Activated CD4-positive, alpha-beta memory T cell treated with anti-CD3 and anti-CD28 coated beads for 36 hours (primary cell): ENCODE measurements at places on chromosomes 3 and 15. TPM values are rescaled to one million over a fixed set of nuclear protein-coding genes. Genes with fewer than 3 reads are reported as not detected.

STRA6 gene
- total RNA-seq, result not detected

GRCh38 chr15:40335938-40336743 is 4.6 kb downstream of the CCDC9B start:
- H3K4me3 ChIP-seq, result no peak overlapping the region
- H3K27me3 ChIP-seq, result no peaks in the 10 kb centered on the region
- H3K4me1 ChIP-seq, result peaks cover 11% of the 10 kb centered on the region
- DNase-seq, result no peak
- H3K27ac ChIP-seq, result no peak overlapping the region

C2CD4A gene
- 2.3 TPM for total RNA-seq

GRCh38 chr3:97742036-97742435 is 22.5 kb upstream of the ARL6 start:
- no peaks in the 10 kb centered on the region for H3K4me1 ChIP-seq
- no peak for DNase-seq
- H3K27ac ChIP-seq, result no peak overlapping the region
- H3K27me3 ChIP-seq, result peaks cover 2% of the 10 kb centered on the region

DNA sequence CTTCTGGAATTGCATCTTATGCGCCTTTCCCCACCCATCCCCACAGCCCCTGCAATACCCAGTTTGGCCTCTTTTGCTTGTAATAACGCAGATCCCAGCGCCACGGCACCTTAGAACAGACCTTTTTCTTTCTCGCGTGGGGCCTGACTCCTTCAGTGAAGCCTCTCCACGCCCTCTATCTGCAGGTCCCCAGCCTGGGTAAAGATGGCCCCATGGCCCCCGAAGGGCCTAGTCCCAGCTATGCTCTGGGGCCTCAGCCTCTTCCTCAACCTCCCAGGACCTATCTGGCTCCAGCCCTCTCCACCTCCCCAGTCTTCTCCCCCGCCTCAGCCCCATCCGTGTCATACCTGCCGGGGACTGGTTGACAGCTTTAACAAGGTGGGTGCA is 594 bp downstream of the CRELD1 start:
- H3K27me3 ChIP-seq, result no peaks in the 10 kb centered on the region
- peaks cover 4% of the 10 kb centered on the region for H3K36me3 ChIP-seq
- peak overlapping the region; percentile 89 for H3K27ac ChIP-seq
- no peak for DNase-seq

GRCh38 chr3:55030938-55031337 is 103.1 kb upstream of the LRTM1 start:
- no peaks in the 10 kb centered on the region for H3K4me1 ChIP-seq
- H3K36me3 ChIP-seq, result no peaks in the 10 kb centered on the region
- no peak overlapping the region for H3K4me3 ChIP-seq
- no peak overlapping the region for H3K27ac ChIP-seq
- no peaks in the 10 kb centered on the region for H3K27me3 ChIP-seq
- DNase-seq, result no peak

DNAJA4 gene
- total RNA-seq, result 39.6 TPM

P2RY13 gene
- not detected for total RNA-seq

DNA sequence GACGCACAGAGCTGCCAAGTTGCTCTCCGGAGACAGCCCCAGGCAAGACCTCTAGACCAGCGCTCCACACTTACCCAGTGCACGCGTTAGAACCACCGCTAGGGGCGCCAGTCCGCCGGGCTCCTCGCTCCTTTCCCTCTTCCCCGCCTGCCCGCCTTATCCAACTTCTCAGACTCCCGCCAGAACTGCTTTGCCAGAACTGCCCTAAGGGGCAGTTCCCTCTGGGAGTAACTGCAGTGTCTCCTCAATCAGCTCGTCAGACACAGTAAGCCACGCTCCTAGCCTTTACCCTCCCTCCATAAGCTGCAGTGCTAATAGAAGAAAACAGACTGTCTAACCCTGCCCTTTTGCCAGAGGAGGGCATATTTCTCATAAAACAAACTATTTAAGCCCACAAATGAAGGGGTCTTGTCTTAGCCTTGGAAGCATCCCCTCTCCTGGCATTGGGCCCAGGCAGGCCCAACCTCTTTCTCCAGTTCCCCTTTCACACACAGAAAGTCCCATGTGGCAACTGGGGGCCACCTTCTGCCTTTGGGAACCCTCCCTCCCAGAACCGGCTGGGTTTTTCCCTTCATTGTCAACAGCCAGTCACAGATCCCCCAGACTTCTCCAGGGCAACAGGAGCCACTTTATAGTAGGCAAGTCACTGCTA is 3.7 kb downstream of the BMF start:
- H3K27me3 ChIP-seq, result no peaks in the 10 kb centered on the region
- no peaks in the 10 kb centered on the region for H3K36me3 ChIP-seq
- DNase-seq, result peak; percentile 85
- H3K4me1 ChIP-seq, result peaks cover 61% of the 10 kb centered on the region

- H3K27ac ChIP-seq, result no peak overlapping the region
- H3K4me1 ChIP-seq, result no peaks in the 10 kb centered on the region
- H3K27me3 ChIP-seq, result no peaks in the 10 kb centered on the region
- H3K4me3 ChIP-seq, result no peak overlapping the region
Observed at GRCh38 chr3:57943525-57944495, 64.4 kb upstream of the FLNB start.

- no peak overlapping the region for H3K27ac ChIP-seq
- no peak overlapping the region for H3K4me3 ChIP-seq
- H3K27me3 ChIP-seq, result peaks cover 26% of the 10 kb centered on the region
- H3K36me3 ChIP-seq, result peaks cover 3% of the 10 kb centered on the region
Observed at GRCh38 chr3:45912435-45912834, 26.1 kb downstream of the CCR9 start.

GRCh38 chr15:90259524-90259923 is 5.9 kb upstream of the NGRN start:
- H3K27ac ChIP-seq, result no peak overlapping the region
- H3K4me1 ChIP-seq, result peaks cover 11% of the 10 kb centered on the region
- no peak for DNase-seq

DNA sequence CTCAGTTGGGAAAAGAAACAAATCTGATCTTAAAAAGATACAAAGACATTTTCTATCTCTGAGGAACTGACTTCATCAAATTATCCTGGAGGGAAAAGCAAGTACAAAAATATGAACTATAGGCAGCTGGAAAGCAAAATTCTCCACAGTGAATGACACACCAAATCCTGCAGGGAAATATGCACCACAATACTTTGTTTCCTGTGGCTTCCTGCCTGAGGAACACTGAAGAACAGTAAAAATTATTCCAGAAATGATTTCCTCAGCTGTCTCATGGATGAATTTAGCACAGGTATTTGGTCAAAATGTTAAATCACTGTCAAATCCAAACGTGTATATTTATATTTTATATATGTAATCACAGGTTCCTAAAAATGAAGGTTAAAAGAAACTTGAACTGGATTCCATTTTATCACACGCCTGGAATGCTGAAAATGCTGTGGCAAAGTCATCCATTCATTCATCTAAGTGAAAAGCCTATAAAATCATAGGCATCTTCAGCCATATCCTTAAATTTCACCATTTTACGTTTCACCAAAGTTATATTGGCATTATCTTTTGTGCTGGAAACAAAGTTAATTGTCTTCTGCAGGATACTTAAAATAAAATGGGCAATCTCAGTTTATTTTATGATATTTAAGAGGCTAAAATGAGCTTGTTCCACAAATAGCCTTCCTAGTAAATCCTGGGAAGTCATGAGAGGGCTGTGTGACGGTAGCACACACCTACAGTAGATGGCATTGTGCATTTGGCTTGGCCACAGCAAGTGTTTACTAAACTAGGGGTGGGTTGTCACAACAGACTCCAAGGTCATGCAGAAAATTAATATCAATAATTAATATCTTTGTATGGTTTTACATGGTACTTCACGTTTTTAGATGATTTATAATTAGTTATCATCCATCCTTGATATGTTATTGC is 19.3 kb upstream of the TSC22D2 start:
- no peak overlapping the region for H3K4me3 ChIP-seq
- H3K4me1 ChIP-seq, result peaks cover 14% of the 10 kb centered on the region
- no peaks in the 10 kb centered on the region for H3K36me3 ChIP-seq
- H3K27me3 ChIP-seq, result no peaks in the 10 kb centered on the region
- H3K27ac ChIP-seq, result no peak overlapping the region

GRCh38 chr3:113625834-113626233 is 70.6 kb downstream of the USF3 start:
- H3K4me1 ChIP-seq, result no peaks in the 10 kb centered on the region
- H3K27me3 ChIP-seq, result no peaks in the 10 kb centered on the region
- peaks cover 22% of the 10 kb centered on the region for H3K36me3 ChIP-seq
- no peak for DNase-seq

ACAD9 gene
- total RNA-seq, result 45.5 TPM

GRCh38 chr3:5754602-5755001 is 567.1 kb downstream of the EDEM1 start:
- H3K36me3 ChIP-seq, result no peaks in the 10 kb centered on the region
- no peak for DNase-seq
- H3K4me1 ChIP-seq, result no peaks in the 10 kb centered on the region
- no peak overlapping the region for H3K4me3 ChIP-seq

TNNC1 gene
- 4.7 TPM for total RNA-seq

GRCh38 chr15:47397655-47398054 is 319.6 kb upstream of the SEMA6D start:
- H3K27me3 ChIP-seq, result no peaks in the 10 kb centered on the region
- no peak overlapping the region for H3K27ac ChIP-seq
- no peak for DNase-seq
- H3K36me3 ChIP-seq, result no peaks in the 10 kb centered on the region

GREM1 gene
- total RNA-seq, result not detected

ALDH1L1 gene
- total RNA-seq, result not detected

- H3K4me3 ChIP-seq, result peak overlapping the region; percentile 39
- peak; percentile 60 for DNase-seq
- H3K36me3 ChIP-seq, result no peaks in the 10 kb centered on the region
- peaks cover 8% of the 10 kb centered on the region for H3K4me1 ChIP-seq
- no peak overlapping the region for H3K27ac ChIP-seq
Observed at GRCh38 chr15:29090617-29091466, 178.8 kb downstream of the NSMCE3 start.

DNA sequence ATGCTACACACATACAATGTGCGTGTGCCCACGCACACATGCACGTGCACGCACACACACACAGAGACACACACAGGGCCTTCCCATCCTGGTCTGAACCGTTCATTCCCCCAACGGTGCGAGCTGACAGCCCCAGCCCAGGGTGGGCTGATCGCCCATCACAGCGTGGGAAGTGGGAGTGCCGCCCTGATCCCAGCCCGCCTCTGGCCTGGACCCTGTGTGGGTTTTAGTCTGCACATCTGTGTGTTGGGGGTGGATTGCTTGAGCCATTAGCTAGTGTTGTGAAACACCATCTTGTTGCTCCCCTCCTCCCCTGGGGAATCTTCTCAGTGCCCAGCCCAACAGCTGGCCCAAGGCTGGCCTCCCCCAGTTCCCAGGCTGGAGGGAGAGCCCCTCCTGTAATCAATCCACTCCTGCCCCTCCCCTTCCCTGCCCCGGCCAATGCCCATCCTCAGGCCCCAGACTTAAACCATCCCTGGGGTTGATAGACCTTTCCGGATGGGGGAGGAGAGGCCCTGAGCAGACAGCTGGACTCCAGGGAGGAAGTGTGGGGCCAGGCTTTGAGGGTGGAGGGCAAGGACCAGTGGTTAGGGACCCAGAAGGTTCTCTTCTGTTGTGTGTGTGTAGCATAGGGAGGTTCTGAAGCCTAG is 8.3 kb downstream of the SEMA3G start:
- no peak overlapping the region for H3K4me3 ChIP-seq
- H3K4me1 ChIP-seq, result peaks cover 3% of the 10 kb centered on the region
- no peak for DNase-seq
- no peak overlapping the region for H3K27ac ChIP-seq

DNA sequence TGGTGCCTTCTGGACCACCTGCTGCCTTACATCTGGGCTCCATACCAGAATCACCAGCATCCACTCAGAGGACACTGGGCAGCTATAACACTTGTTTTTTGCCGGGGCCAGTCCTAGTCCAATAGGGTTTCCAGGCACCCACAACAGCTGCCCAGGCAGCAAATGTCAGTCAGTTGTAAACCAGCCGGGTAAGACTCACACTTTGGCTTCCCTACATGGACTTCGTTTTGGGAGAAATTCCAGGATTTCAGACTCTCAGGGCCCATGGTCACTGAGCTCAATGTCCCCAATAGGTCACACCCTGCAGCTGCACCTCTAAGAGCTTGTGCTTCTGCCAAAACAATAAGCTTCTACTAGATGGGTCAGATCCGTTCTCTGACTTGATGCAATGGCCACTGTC is 83.8 kb downstream of the FAM174B start:
- H3K4me1 ChIP-seq, result no peaks in the 10 kb centered on the region
- no peak overlapping the region for H3K27ac ChIP-seq
- peaks cover 20% of the 10 kb centered on the region for H3K27me3 ChIP-seq
- no peak for DNase-seq
- no peaks in the 10 kb centered on the region for H3K36me3 ChIP-seq
- no peak overlapping the region for H3K4me3 ChIP-seq

DNA sequence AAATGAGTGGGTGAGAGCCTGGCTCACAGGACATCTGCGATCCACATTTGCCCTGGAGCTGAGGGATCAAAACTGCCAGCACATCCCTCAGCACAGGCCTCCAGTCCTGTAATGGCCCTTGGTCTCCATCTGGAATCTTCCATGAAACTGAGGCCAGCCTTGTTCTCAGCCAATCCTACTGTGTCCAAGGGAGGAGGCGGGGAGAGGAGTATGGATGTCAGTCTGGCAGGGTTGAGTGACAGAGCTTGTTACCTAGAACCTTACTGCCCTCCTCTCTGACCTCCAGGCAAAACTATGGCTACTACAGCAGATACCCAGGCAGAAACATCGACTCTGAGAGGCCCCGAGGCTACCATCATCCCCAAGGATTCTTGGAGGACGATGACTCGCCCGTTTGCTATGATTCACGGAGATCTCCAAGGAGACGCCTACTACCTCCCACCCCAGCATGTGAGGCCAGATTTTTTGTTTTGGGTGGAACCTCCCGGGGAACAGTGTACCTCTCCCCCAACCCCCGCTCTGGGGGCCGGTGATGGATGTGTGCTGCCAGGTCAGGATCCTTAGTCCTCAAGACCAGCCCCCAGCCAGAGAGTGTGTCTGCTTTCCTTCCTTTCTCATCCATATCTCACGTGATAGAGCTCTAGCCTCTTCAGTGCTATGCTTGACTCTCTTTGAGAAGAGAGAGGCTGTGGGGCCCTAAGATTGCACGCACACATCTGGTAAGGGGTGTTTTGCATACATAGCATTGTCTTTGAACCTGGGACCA is 41.3 kb downstream of the CHDH start:
- peak; percentile 5 for DNase-seq
- H3K27me3 ChIP-seq, result peaks cover 11% of the 10 kb centered on the region
- no peaks in the 10 kb centered on the region for H3K36me3 ChIP-seq
- H3K27ac ChIP-seq, result no peak overlapping the region
- no peaks in the 10 kb centered on the region for H3K4me1 ChIP-seq

CCR4 gene
- 137 TPM for total RNA-seq

DNA sequence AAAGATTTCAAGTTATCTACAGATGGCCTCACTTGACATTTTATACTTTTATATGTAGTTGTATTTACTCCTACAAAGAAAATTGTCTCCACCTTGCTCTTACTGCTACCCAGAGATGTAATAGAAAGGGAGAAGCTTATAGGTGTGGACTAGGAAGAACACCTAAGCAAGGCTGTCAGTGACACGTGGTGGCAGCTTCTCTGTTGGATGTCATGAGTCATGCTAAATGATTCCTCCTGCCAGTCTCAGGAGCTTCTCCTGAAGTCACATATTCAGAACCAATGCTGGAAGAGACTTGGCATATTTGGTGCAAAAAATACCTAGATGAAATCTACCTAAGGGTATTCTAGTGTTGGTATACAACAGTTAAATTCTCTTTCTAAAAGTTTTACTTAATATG is 184.7 kb downstream of the LRRC3B start:
- no peaks in the 10 kb centered on the region for H3K36me3 ChIP-seq
- H3K4me3 ChIP-seq, result no peak overlapping the region
- no peaks in the 10 kb centered on the region for H3K27me3 ChIP-seq
- no peaks in the 10 kb centered on the region for H3K4me1 ChIP-seq
- H3K27ac ChIP-seq, result no peak overlapping the region
- DNase-seq, result no peak
